Stimulated activated CD4-positive, alpha-beta T cell treated with anti-CD3 and anti-CD28 coated beads, Interleukin-12 subunit alpha, Interleukin-12 subunit beta, amount 100 ng/mL, for 48 hours (primary cell): ENCODE measurements at places on chromosomes 7 and 10.

DNA sequence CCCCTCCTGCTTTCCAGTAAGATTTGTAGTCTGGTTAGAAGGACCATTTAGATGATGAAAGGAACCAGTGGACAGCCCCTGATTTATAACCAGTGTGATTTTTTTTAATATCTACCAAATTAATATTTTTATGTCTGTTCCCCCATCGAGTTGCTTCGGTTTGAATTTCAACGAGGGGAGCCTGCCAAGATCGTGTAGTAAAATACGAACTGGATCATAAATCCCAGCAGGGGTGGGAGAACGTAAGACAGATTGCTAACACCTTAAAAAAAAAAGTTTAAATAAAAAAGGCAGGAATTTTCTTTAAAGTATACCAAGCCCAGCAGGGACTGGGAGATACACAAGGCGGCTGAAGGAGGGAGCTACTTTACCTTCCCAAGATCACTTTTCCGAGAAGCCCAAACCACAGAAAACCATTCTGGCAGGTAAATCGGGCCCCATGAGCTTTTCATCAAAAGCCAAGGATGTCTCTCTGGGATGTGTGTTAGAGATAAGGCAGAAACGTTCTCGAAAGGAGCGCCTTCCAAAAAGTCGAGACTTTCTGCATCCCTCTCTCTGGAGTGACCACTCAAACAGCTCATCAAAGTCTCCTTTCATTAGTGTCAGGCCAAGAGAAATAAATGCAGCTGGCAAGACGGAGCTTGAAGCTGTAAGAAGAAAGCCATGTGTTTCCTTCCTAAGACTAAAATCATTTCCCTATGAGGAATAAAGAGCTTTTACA lies 270.5 kb upstream of the NFE2L3 start:
- DNase-seq: no peak

- no peak for DNase-seq
Observed at GRCh38 chr10:66642217-66642616, 283.6 kb upstream of the LRRTM3 start.

DNA sequence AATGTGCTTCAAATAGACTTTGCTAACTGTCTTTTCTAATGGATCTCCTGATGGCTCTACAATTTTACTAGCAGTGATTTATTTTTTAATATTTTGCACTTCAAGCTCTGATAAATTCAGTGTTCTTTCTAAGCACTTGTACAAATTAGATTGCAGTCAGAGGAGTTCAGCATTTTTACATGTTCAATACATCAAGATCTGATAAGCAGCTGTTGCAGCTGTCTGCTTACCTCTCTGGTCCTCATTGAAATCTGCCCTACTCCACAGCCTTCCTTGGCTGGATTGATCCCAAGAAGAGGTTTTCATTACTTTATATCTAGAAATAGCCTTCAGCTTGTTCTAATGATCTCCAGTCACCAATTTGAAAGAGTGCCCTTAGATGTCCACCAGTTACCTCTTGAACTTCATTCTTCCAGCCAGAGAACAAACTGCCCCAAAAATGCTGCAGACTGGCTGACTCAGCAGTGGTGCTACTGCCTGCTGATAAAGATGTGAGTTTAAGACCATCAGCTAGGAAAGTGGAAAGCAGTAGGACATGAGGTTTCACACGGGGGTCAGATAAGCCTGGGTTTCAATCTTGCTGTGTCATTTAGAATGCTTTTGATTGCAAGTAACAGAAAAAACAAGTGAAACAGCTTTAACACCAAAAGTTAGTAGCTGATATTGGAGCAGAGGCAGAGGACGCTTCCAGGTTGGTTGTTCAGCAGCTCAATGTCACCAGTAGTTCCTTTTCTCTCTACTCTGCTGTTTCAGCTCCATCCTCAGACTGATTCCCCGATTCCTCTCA lies 350.9 kb upstream of the NPVF start:
- no peak for DNase-seq

GRCh38 chr10:30600005-30600404 lies 29.5 kb downstream of the LYZL2 start:
- DNase-seq: no peak

- DNase-seq: no peak
Observed at GRCh38 chr10:66684581-66684980, 241.3 kb upstream of the LRRTM3 start.

- DNase-seq: no peak
Observed at GRCh38 chr10:22934726-22935125, 6.9 kb downstream of the ARMC3 start.

DNA sequence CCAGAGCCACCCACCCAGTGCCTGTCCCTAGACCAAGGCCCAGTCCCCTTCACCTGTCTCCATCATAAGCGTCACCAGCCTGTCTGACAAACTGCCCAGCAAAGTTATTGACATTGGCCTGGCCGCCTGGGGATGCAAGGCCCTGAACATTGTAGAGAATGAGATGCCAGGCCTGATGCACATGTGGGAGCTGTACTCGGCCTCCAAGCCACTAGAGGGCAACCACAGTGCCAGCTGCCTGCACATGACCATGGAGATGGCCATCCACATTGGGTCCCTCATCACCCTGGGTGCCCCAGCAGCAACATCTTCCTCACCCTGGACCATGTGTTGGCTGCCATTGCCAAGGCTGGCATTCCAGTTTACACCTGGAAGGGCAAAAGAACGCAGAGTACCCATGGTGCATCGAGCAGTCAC lies 63.7 kb upstream of the ANTXRL start:
- DNase-seq: no peak

DNA sequence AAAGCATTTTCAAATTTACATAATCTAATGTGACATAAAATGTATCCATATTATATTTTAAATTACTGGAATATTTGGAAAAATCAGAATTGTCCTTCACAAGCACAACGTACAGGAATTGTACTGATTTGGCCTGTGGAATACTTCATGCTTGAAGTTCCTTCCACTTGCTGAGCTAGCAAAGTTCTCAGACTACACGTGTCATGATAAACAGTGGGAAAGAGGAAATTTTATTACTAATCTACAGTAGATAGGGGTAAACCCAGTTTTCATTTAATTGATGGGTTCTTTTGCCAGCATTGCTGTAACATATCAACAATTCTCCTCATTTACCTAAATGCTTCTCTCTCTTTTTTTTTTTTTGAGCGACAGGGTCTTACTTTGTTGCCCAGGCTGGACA lies 45.6 kb upstream of the FIGNL1 start:
- no peak for DNase-seq

DNA sequence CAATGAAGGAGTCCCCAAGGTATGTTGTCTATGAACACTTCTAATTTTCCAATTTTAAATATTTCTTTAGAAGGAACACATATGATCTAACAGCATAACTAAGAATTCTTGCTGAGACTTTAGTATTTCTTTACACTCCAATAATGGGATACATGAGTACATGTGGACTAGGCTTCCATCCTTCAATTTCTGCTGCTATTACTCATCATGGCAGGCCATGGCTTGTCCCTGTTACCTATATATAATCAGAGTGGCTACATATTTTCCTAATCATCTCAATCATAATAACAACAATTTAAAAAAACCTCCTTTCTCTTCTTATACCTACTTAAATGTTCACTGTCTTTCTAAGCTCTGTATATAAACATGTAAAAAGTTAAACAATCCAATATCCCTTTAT lies 60.3 kb upstream of the TAC1 start:
- no peak for DNase-seq

- DNase-seq: no peak
Observed at GRCh38 chr10:22810643-22811465, 96.5 kb upstream of the PIP4K2A start.

GRCh38 chr7:105191331-105191730 lies 177.3 kb downstream of the KMT2E start:
- DNase-seq: no peak

- DNase-seq: no peak
Observed at GRCh38 chr10:97179311-97179710, 6.4 kb downstream of the SLIT1 start.

- DNase-seq: no peak
Observed at GRCh38 chr10:61151059-61151458, 207.1 kb upstream of the RHOBTB1 start.

DNA sequence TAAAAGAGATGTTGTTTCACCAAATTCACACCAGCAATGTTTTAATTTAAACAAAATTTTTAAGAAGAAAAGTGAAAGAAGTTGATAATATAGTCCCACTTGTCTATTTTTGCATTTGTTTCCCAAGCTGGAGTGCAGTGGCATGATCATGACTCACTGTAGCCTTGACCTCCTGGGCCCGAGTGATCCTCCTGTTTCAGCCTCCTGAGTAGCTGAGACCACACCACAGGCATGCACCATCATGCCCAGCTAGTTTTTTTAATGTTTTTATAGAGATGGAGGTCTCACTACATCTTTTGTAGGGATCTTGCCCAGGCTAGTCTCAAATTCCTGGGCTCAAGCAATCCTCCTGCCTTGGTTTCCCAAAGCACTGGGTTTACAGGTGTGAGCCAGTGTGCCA lies 14.1 kb upstream of the NDUFA5 start:
- no peak for DNase-seq

- no peak for DNase-seq
Observed at GRCh38 chr7:95265634-95266033, 58.7 kb downstream of the PON1 start.

DNA sequence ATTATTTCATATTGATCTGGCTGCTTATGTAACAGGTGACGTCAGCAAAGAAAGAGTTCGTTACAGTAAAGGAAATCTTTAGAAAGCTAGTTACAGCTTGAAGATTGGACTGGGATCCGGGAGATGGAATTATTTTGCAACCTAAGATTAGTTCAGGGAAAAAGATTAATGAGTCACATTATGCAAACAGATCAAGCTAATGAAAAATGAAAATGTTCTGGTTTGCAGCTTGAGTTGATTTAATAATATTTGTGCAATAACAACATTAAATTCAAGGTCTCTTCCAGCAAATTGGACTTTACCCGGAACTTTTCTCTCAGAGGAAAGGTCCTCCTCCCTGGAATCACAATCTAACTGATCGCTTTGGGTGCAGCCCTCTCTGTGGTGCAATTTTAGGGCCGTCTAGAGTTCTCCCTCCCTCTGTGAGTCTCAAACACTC lies 119.5 kb downstream of the OTUD1 start:
- no peak for DNase-seq

GRCh38 chr10:110641256-110641655 lies 2.9 kb upstream of the RBM20 start:
- DNase-seq: no peak

GRCh38 chr10:5299950-5300349 lies 64.8 kb upstream of the UCN3 start:
- no peak for DNase-seq

DNA sequence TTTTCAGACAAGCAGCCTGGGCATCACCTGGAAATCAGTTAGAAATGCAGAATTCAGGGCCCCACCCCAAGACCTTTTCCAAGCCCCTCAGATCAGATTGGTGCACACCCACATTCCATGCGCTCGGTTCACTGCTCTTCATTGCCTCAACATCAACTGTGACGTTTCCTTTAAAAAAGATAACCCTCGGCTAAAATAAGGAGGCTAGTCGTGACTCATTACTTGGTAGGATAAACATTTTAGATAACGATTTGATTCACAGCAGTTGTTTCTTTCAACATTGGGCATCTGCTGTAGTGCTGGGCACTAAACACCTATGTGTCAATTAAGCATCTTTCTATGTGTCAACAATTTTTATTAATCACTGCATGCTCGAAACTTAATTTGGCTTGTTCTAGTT lies 191.1 kb upstream of the LRGUK start:
- DNase-seq: no peak

DNA sequence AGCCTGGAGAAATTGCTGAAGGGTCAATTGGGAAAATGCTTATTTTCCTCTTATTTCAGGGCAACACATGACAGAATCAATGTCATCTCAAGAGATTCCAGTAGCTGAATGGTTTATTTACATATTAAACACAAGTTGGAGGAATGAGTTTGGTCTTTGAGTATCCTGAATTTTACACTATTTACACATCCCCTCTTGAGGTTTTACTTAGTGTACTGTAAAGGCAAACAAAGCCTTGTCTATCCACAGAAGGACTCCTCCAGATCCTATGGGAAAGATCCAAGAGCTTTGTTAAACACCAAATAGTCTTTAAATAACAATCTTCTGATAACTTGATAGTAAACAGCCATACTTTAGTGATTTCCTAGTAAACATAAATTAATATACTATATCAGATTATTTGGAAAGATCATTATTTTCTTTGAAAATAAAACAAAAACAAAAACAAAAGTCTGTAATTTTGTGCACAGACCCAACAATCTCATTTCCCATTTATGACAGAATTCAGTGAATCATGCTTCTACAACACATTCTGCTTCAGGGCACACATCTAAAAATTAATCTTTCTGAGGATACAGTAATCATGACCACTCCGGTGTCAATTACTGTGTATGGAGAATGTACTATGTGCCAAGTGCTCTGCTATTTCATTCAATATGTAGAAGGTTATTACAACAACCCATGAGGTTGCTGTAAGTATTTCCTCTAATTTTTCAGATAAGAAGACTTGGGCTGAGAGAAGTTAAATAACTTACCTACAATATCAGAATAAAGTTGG lies 575.0 kb upstream of the LRRTM3 start:
- DNase-seq: no peak

- no peak for DNase-seq
Observed at GRCh38 chr7:149883048-149883438, 9.3 kb downstream of the ATP6V0E2 start.

GRCh38 chr7:17086403-17086802 lies 204.6 kb upstream of the AGR3 start:
- no peak for DNase-seq

DNA sequence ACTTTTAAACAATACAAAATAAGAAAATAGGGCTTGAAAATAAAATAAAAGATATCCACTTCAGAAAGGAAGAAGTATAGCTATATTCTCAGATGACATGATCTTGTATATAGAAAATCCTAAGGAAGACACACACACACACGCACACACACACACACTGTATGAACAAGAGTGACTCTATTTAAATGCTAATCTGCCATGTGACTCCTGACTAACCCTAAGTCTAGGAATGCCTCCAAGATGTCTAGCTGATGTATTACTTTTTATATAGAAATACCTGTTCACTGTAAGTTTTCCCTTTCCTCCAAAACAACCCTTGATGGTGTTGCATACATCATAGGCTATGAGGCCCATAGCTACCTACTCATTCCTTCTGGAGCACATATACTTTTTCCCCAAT lies 173.1 kb upstream of the LRRTM3 start:
- no peak for DNase-seq

DNA sequence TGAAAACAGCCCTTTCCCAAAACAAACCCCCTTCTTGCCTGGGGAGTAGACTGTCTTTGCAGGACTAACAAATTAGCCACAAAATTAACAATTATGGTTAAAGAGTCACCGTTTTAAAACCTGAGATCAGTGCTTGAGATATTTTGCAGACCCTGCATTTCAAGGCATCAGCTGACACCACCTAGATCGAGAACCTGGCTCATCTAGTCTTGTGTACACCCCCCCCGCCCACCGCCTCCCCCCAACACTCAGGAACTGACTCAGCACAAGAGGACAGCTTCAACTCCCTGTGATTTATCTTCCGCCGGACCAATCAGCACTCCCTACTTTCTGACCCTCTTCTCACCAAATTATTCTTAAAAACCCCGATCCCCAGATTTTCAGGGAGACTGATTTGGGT lies 737.1 kb downstream of the PHTF2 start:
- no peak for DNase-seq

GRCh38 chr10:92729886-92730285 lies 40.1 kb downstream of the HHEX start:
- no peak for DNase-seq

- DNase-seq: no peak
Observed at GRCh38 chr10:130463876-130464364, 327.7 kb downstream of the GLRX3 start.
